Activated CD4-positive, alpha-beta T cell treated with anti-CD3 and anti-CD28 coated beads for 36 hours (primary cell): ENCODE measurements at places on chromosomes 12 and 14.

DNA sequence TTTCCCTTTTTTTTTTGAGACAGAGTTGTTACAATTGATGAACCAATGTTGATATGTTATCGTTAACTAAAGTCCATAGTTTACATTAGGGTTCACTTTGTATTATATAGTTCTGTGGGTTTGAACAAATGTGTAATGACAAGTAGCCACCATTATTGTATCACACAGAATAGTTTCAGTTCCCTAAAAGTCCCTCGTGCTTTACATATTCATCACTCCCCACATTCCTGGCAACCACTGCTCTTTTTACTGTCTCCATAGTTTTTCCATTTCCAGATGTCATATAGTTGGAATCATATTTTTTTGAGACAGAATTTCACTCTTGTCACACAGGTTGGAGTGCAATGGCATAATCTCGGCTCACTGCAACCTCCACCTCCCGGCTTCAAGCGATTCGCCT lies 12.5 kb downstream of the HSD17B6 start:
- no peak for DNase-seq
- H3K4me3 ChIP-seq = no peak overlapping the region
- H3K36me3 ChIP-seq = no peaks in the 10 kb centered on the region
- H3K4me1 ChIP-seq = no peaks in the 10 kb centered on the region
- no peak overlapping the region for H3K27ac ChIP-seq

DNA sequence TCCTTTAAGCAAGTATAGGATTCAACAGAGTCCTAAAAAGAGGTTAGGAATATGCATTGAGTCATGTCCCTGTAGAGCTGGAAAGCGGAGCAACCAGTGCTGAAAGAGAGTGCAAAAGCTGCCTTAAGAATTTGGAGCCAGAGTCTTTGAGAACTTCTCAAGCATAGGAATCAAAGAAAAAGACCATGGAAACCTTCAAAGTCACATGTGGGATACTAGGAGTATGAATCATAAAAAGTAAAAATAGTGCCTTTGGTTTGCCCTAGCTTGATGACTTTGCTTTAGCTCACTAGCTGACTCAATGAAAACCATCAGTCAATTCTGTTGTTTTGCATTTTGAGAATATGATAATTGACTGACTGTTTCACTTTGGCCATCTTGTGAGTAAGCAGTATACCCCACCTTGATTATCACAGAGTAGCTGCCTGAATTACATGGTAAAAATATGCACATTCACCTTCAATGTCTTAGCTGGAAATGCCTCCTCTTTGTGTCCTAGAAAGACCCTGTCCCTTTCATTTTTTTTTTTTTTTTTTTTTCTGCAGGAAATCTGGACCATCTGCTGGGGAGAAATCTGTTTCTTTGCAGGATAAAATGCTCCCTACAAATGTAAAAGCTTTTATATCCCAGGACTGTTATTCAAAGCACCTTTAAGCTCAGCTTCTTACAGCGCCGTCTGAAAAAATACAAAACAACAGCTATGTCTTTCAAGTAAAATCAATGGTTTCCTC lies 248.6 kb upstream of the KRR1 start:
- no peak for DNase-seq
- peaks cover 15% of the 10 kb centered on the region for H3K4me1 ChIP-seq
- peaks cover 7% of the 10 kb centered on the region for H3K27me3 ChIP-seq
- no peak overlapping the region for H3K4me3 ChIP-seq
- no peaks in the 10 kb centered on the region for H3K36me3 ChIP-seq
- H3K27ac ChIP-seq = no peak overlapping the region

DNA sequence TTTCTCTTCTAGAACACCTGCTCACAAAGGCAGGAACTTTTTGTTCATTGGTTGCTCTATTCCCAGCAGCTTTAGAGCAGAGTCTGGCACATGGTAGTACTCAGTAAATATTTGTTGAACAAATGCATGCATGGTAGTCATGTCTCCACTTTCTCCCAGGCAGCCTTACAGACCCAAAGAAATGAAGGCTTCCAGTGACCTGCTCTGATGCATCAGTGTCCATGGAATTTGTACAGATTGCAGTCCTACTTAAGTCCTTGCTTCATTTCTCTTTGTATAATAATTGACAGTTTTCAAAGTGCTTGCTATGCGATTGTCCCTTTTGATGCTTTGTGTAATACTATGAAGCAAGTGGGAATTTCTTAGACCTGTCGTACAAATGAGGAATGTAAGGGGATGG lies 119.6 kb downstream of the DERA start:
- no peak for DNase-seq
- no peaks in the 10 kb centered on the region for H3K27me3 ChIP-seq
- peaks cover 22% of the 10 kb centered on the region for H3K36me3 ChIP-seq
- H3K4me1 ChIP-seq = no peaks in the 10 kb centered on the region
- H3K27ac ChIP-seq = no peak overlapping the region

DNA sequence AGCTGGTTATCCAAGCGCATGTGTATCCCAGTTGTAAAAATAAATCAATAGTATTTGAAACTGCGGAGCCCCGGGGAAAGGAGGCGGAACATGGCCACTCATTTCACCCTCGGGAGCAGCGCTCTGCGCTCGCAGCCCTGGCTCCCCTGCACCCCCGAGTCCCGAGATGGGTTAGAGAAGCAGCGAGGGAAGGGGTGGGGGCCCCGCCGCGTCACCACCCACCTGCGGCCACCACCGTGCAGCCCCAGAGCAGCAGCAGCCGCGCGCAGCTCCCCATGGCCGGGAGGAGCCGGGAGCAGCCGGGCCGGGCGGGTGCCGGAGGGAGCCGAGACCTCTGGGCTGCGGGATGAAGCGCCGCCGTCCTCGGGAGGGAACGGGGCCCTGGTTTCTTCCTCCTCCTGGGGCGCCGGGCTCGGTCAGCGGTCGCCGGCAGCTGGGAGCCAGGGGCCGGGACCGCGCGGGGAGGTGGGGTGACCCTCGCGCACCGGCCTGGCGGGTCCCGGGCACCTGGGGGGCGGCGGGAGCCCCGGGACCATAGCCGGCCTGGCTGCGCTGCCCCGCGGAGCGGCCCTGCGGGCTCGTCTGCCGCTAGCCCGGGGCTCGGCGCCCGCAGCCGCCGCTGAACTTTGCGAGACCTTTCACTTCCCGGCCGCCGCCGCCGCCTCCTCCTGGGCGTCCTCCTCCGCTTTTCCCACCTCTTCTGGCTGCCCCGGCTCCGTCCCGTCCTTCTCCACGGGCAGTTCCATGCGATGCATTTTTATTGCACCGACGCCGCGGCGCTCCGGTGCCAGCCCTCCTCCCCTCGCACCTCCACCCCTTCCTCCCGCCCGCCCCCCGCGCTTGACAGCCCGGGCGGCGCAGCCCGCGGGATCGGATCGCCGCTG lies at the start of gene NTN4:
Gene NTN4, minus strand, starts transcription at position 732 of the 884 bp plus-strand sequence. Its CDS starts 455 bp downstream, at position 277.
- no peaks in the 10 kb centered on the region for H3K36me3 ChIP-seq
- peak within 1 kb of the TSS; percentile 66 for H3K4me3 ChIP-seq
- H3K4me1 ChIP-seq = peaks cover 6% of the 10 kb centered on the region
- peak; percentile 48 for DNase-seq

- H3K36me3 ChIP-seq = no peaks in the 10 kb centered on the region
- no peak overlapping the region for H3K4me3 ChIP-seq
- no peaks in the 10 kb centered on the region for H3K4me1 ChIP-seq
Observed at GRCh38 chr12:109744026-109744425, 30.4 kb downstream of the FAM222A start.

DNA sequence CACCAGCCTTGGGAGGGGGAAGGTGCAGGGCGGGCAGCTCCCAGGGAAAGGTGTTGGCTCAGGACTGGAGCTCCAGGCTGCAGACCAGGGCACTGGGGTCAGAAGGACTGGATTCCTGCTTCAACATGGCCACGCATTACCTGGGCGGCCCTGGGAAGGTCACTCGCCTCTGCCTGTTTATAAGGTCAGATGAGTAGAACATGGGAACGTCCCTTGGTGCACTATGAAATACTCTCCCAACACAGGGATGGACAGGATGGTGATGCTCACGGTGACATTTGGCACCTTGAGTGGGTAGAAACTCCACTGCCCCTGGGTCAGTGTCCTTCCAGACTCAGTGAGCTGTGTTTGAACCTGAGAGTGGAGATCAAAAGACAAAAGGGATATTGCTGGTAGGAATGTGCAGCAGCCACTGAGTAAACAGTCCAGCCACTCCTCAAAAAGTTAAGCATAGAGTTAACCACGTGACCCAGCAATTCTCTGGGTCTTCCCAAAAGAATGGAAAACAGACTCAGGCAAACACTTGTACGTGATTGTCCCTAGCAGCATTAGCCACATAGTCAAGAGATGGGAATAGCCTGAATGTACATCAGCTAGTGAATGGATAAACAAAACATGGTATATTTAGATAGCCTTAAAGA lies 9.1 kb upstream of the BDKRB2 start:
- H3K4me1 ChIP-seq = peaks cover 8% of the 10 kb centered on the region
- DNase-seq = no peak
- H3K36me3 ChIP-seq = no peaks in the 10 kb centered on the region
- H3K27me3 ChIP-seq = peaks cover 4% of the 10 kb centered on the region
- H3K27ac ChIP-seq = no peak overlapping the region

GRCh38 chr12:253116-253831 lies 9.4 kb downstream of the SLC6A13 start:
- H3K4me3 ChIP-seq = no peak overlapping the region
- H3K4me1 ChIP-seq = no peaks in the 10 kb centered on the region
- H3K27me3 ChIP-seq = peaks cover 33% of the 10 kb centered on the region
- H3K27ac ChIP-seq = no peak overlapping the region
- no peak for DNase-seq

- H3K4me3 ChIP-seq = no peak overlapping the region
- DNase-seq = no peak
- no peak overlapping the region for H3K27ac ChIP-seq
- no peaks in the 10 kb centered on the region for H3K27me3 ChIP-seq
Observed at GRCh38 chr12:93793983-93794382, 116.8 kb downstream of the CRADD start.

GRCh38 chr14:93930989-93931307 lies 3.8 kb downstream of the FAM181A start:
- no peak for DNase-seq
- H3K4me1 ChIP-seq = no peaks in the 10 kb centered on the region
- H3K4me3 ChIP-seq = no peak overlapping the region
- H3K27me3 ChIP-seq = no peaks in the 10 kb centered on the region

DNA sequence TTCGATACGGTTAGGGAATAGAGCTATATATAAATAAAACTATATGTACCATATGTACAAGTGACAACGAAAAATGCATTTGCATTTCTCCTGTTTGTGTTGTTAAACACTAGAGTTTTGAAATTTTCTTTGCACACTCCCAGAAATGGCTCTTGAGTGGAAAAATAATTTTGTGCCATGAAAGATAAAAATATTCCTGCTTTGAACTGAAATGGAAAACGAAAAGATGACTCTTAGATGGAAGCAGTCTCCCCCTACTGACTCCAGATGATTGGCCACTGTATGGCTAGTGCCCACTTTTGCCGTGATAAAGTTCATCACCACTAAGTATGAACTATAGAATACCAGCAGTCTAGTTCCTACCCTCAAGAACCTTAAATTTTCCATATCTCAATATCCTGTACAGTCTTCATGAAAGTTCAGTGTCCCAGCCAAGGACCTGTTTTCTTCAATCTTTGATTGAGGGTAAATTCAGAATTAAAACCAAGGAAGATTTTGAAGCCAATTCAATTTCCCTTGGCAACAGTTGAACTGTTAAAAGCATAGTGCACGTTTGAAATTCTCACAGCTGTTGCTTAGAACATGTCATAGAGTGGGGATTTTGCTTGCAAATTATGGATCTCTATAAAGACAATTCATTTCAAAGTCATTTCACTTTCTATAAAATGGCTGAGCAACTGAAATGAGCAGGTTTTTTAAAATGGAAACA lies 1.6 kb upstream of the PPP2R5E start:
- no peaks in the 10 kb centered on the region for H3K27me3 ChIP-seq
- DNase-seq = no peak
- H3K27ac ChIP-seq = no peak overlapping the region
